ENCODE measurements at places on chromosomes 5 and 9.

- peak; percentile 45 for DNase-seq
Measured at GRCh38 chr9:69168709-69169217, 5.3 kb upstream of the TJP2 start.

DNA sequence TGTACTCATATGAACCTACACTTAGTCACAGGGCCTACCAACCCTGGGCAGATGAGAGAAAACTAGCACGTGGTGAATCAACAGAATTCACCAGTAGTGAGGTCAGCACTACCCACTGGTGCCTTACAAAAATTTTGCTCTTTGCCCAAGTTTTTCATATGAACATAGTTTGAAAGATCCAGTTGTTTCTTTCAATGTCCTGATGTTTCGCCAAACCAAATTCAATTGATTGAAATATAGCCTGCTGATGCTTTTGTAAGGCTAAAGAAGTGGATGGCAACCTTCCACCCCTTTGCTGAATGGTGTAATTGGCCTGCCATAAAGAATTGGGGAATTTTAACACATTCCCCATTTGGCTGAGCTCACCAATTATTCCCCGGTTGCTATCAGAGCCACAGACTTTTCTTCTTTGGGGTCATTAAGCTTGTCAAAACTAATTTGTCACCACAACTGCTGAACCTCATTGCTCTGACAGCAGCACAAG, 339.2 kb downstream of the GLIS3 start:
- no peak for DNase-seq

- no peak for DNase-seq
Measured at GRCh38 chr5:137113939-137114338, 385.2 kb downstream of the SPOCK1 start.

- DNase-seq = no peak
Measured at GRCh38 chr5:141941307-141941706, 16.7 kb downstream of the PCDH12 start.

GRCh38 chr9:93220627-93221026, 36.7 kb downstream of the WNK2 start:
- no peak for DNase-seq

GRCh38 chr5:64145216-64145895, 20.3 kb upstream of the RNF180 start:
- DNase-seq = no peak

GRCh38 chr5:179801304-179802206, 5.1 kb downstream of the MGAT4B start:
- DNase-seq = no peak

GRCh38 chr5:30871196-30871595, 322.3 kb upstream of the CDH6 start:
- no peak for DNase-seq

DNA sequence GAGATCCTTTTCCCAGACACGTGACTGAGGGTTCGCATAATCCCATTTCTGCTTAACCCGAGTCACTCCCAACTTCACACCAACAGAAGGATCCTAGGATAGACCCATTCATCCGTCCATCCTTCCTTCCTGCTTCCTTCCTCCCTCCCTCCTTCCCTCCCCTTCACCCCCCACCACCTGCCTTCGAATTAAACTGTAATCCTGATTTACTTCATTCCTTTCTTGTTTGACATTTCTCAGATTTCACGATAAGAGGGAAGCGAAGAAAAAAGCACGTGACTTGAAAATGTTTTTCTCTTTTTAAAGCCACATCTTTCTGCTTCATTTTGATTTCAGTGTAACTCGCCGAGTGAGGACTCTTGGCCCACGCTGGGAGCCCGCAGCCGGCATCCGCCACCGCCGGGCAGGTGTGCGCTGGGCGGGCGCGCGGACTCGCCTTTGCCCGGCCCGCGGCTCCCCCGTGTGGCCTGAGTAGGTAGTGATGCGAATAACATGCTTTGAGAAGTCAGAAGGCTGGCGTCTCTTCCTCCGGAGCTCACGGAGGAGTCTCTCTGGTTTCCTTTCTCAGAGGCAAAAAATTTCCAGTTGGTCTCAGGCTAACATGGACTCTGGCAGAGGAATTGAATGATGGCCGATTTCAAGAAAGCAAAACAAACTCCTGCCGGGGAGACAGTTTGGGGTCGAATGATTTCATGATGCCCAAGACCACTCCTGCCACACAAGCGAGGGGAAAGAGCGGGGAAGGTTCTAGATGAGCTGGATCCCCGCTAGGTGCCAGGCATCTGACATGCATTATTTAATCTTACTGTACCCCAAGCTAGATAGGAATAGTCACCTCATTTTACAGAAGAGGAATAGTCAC, 117.7 kb downstream of the SLC12A2 start:
- peak; percentile 67 for DNase-seq

DNA sequence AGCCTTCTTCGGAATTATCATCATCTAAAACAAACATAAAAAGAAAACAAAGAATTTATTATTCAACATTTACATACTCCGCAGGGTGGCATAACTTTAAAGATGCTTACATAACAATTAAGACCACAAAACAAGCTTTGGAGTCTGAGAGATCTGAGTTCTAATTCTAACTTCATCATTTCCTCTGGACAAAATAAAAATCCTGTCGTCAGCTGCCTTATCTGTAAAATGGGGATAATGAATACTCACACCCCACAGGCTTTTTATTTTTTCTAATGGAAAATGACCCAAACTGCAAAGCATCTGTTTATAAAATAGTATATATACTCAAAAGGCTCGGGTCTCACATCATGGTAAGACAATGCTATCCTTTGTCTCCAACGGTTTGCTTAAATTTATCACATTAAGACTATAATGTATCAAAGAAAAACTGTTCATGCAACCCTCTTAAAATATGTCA, 4.3 kb downstream of the ARRDC3 start:
- DNase-seq = no peak

DNA sequence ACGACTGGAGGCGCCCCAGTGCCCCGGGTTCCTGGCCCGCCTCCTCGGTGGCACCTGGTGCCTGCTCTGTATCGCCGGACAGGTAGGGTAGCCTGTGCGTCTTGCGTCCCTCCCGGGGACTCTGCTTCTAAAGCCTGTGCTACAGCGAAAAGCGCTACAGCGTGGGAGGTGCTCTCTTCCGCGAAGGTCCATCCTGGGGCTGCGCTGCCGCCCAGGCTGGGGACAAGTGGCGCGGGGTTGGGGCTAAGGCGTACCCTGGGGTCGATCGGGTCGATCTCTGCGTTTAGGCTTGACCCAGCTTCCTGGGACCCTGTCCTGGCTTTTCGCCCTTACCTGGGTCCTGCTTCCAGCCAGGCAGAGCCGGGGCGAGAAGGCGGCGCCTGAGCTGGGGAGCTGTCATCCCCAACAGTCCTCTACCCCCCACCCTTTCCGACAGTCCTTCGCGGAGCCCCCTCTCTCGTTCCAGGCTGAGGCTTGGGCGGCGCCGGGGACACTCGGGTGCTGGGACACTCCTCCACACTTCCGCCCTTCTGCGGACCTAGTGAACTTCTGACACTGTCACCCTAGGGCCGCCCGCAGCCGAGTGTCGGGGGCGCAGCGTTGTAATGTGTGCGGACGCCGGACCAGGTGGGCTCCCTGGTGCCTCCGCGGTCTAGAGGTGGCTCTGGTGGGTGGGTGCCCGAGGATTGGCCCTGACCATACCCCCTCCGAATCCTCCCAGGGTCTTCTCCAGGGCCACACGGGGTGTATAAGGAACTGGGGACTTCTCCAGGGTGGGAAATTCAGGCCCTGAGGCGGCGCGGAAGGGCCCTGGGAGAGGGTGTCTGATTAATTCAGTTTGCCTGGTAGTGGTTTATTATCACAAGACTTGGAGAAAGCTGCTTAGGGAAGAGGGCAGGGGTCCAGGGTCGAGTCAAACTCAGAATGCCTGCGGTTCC, 328.2 kb downstream of the SH3GL2 start:
- no peak for DNase-seq

DNA sequence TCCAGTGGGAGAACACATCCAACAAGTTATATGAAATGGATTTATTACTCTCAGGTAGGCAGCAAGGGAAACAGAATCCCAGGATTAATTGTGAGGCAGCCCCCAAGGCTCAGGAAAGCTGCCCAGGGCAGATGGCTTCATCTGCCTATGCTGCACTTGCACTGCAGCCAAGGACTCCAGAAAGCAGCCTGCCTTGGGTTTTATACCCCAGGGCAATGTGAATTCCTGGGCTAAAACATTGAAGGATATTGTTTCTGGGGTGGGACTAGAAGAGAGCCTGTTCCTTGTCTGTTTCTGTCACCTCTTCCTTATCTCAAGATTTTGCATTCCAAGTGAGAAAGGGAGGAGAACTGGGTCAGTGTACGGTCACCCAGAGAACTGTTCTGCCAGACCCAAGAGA, 8.8 kb upstream of the CCL27 start:
- no peak for DNase-seq

GRCh38 chr9:21281275-21281674, 23.8 kb downstream of the IFNA5 start:
- no peak for DNase-seq

GRCh38 chr5:88827997-88828396, 55.0 kb downstream of the MEF2C start:
- DNase-seq = no peak
